Stimulated activated CD4-positive, alpha-beta T cell treated with anti-CD3 and anti-CD28 coated beads, Interleukin-15, amount 100 ng/mL, for 48 hours (primary cell): ENCODE measurements at places on chromosomes 2 and 18.

DNA sequence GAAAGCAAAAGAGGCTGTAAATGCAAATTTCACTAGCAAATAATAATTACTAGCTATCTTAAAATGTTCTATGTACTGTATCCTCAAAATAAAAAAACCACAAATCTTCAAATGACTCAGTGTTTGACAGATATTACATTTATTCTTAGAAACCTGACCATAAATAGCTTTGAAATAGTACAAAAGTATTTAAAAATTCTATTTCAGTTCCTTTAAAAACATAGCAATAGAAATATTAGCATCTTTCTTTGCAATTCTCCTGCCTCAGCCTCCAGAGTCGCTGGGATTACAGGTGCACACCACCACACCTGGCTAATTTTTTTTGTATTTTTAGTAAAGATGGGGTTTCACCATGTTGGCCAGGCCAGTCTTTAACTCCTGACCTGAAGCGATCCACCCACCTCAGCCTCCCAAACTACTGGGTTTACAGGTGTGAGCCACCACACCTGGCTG, 50.6 kb downstream of the MSH6 start:
- no peak for DNase-seq

GRCh38 chr18:75467281-75467795, 39.8 kb upstream of the SMIM21 start:
- no peak for DNase-seq

DNA sequence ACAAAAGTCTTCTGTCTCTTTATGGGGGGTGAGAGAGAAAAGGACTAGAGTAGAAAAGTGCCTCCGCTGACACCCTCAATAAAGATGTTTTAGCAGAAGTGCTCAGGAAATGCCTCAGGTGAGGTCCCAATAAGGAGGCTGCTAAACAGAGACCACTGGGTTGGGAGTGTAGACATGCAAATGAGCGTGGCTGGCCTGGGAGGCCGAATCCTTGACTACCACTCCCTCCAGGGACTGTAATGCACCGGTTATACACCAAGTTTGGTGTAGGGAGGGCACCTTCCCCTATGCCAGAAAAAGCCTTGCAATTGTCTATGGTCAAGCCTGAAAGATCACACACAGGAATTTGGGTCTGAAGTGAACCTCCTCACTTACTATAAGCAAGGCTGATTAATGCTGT, 1.8 kb downstream of the TMX3 start:
- DNase-seq, result no peak

- DNase-seq, result peak; percentile 60
Measured at GRCh38 chr2:70964596-70965386, 13.6 kb upstream of the ANKRD53 start.

DNA sequence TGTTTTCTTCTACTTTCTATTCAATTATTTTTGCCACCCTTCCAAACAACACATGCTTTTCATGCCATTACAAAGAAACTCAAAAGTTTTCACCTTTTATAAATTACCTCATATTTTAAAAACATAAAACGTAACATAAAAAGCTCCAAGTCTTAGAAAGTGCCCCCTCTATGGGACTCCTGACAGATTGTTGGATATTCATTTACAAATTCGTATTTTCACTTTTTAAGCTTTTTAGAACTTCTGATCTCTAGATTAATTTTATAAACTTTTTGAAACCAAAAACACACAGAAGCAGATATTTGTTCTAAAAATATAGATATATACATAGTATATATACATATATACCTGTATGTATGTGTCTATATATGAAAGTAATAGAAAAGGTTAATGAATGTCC, 1.5 kb downstream of the COL5A2 start:
- no peak for DNase-seq

- no peak for DNase-seq
Measured at GRCh38 chr2:226066391-226066790, 666.9 kb downstream of the NYAP2 start.

GRCh38 chr18:46832849-46833248, 76.0 kb upstream of the ST8SIA5 start:
- DNase-seq, result no peak

GRCh38 chr2:69643602-69644505, at the start of gene AAK1:
Gene AAK1 (minus strand): TSS chr2:69643739. CDS start chr2:69643040, 699 bp downstream.
- peak; percentile 85 for DNase-seq

- DNase-seq, result no peak
Measured at GRCh38 chr18:11984091-11984490, 2.8 kb downstream of the IMPA2 start.

DNA sequence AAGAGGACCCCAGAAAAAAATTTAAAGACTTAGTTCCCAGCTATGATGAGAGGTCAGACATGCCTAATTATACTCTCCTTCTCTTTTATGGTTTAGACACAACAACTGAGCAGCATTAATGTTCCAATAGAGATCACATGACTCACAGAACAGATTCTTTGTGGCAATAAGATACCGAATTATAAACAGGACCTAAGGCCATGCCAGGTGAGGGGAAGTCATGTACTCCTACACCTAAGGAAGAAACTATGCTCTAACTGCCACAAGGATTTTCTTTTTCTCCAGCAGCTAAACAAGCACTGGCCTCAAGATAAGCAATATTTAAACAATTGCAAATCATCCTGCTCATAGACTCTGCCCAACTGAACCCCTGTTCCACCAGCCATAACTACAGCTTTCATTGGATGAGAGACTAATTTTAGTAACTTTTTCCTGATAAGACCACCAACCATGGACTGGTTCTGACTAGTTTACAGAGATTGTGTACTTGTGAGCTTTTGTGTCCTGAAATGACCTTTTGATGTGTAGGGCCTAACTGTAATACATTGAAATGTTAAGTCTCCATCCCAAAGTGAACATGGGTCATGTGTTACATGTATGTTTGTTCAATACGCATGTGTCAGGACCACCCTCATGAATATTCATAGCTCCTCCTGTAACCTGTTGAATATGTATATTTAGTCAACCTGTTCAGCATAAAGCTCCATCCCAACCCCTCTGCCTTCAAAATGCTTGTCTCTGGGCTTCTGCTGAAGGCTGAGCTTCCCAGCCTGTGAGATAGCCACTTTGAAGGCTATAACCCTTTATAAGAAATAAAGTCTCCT, 21.6 kb upstream of the NFE2L2 start:
- no peak for DNase-seq

- DNase-seq, result no peak
Measured at GRCh38 chr18:72427721-72428120, 116.4 kb downstream of the CBLN2 start.

DNA sequence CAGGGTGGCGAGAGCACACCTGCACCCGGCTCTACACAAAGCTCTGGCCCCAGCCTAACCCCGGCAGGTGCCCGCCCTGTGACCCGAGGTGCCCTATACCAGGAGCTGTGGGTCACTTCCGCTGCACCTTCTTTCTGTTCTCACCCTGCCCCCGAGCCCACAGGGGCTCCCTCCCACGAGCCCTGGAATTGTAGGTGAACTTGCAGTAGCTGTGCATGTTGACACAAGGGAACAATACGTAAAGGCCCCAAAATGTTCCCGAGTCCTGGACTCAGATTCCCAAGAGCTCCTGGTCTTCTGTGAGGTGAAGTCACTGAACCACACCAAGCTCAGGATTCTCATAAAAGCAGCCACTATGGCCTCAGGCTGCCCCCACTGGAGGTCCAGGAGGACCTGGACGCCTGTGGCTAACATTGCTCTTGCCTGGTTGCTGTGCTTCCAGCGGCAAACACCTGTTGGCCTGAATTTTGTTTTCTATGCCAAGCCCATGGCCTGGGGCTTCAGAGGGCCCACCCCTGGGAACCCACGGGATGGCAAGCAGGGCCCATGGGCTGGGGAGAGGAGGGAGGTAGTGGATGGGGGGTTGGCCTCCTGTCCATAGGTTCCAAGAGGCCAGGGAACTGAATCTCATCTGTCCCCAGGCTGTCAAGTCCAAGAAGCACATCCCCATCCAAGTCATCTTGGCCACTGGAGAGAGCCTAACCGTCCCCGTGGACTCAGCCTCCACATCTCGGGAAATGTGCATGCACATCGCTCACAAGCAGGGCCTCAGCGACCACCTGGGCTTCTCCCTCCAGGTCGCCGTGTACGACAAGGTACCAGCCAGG, 23.2 kb upstream of the GPR17 start:
- DNase-seq, result no peak

DNA sequence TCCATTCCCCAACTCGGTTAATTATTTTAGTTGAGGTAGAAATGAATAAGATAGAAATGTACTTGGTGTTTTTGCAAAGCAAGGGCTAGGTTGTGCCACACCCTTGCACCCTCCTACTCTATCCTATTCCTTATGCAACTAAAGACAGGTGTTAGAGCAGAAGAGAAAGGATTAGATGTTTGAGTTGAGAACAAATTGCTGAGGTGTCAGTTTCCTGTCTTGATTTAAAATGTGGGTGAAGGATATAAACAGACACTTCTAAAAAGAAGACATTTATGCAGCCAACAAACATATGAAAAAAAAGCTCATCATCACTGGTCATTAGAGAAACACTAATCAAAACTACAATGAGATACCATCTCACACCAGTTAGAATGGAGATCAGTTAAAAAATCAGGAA, 1256.2 kb downstream of the CNTNAP5 start:
- no peak for DNase-seq
